B cell (primary cell): ENCODE measurements at places on chromosomes 2 and 18. TPM values are rescaled to one million over a fixed set of nuclear protein-coding genes. Genes with fewer than 3 reads are reported as not detected.

GRCh38 chr2:214217599-214217998, 193.3 kb upstream of the VWC2L start:
- DNase-seq = no peak

- DNase-seq = no peak
These were observed 42.4 kb downstream of the ADI1 start for GRCh38 chr2:3476985-3477327.

GRCh38 chr2:33321236-33321771, 155.1 kb upstream of the RASGRP3 start:
- no peak for DNase-seq

DNA sequence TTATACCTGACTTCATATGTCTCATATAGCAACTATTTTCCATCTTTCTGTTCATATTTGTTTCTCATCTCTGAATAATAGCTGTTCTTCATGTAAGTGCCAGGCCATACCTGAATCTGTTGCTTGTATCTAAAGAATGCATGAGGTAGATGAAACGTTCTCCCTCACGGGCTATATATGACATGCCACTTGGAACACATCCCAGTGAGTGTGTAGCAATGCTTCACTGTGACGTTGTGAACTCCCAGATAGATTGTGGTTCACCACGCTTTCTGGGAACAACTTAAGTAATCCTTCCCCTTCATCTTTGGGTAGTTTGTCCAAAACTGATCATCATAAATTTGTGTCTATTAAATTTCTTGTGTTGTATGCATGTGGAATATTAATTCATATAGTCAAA, 60.1 kb downstream of the RDH14 start:
- DNase-seq = no peak

The STK25 gene
- total RNA-seq = 183 TPM in 2 replicates
